ENCODE measurements at places on chromosomes 2 and 18. TPM values are rescaled to one million over a fixed set of nuclear protein-coding genes. Genes with fewer than 3 reads are reported as not detected.

GRCh38 chr2:44086629-44087028, 82.0 kb upstream of the PPM1B start:
- no peak for DNase-seq

GRCh38 chr2:224670203-224670602, 46.0 kb downstream of the CCDC195 start:
- no peak for DNase-seq

DNA sequence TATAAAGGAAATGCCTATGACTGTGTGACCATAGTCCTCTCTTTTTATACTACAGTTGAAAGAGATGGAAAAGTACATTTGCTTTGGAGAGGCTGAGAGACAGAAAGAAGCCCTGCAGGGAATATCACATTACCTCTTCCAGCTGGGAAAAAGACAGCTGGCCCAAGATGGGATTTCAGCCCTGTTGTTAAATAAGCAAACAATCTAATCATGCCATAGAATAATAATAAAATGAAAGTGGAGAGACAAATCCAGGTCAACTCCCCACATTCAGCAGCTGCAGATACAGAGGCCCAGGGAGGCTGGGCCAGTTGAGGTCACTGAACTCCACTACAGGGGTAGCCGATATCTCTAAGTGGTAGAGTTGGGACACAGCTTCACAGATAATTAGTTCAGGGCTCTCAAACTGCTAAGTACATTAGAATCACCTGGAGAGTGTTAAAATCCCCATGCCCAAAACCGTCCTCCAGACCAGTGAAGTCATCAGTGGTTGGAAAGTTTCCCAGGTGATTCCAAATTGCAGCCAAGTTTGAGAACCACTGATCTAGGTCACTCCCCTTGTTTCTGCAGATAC, 81.9 kb downstream of the MOGAT1 start:
- peak; percentile 87 for DNase-seq

DNA sequence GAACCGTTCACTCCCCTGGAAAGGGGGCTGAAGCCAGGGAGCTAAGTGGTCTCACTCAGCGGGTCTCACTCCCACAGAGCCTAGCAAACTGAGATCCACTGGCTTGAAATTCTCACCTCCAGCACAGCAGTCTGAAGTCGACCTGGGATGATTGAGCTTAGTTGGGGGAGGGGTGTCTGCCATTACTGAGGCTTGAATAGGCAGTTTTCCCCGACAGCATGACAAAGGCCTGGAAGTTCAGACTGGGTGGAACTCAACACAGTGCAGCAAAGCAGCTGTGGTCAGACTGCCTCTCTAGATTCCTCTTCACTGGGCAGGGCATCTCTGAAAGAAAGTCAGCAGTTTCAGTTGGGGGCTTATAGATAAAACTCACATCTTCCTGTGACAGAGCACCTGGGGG, 292.5 kb downstream of the NUP35 start:
- no peak for DNase-seq

GRCh38 chr2:46650556-46651001, 171.2 kb downstream of the TMEM247 start:
- peak; percentile 77 for DNase-seq

- peak; percentile 92 for DNase-seq
Measured at GRCh38 chr2:47056868-47057686, 98.0 kb downstream of the STPG4 start.

DNA sequence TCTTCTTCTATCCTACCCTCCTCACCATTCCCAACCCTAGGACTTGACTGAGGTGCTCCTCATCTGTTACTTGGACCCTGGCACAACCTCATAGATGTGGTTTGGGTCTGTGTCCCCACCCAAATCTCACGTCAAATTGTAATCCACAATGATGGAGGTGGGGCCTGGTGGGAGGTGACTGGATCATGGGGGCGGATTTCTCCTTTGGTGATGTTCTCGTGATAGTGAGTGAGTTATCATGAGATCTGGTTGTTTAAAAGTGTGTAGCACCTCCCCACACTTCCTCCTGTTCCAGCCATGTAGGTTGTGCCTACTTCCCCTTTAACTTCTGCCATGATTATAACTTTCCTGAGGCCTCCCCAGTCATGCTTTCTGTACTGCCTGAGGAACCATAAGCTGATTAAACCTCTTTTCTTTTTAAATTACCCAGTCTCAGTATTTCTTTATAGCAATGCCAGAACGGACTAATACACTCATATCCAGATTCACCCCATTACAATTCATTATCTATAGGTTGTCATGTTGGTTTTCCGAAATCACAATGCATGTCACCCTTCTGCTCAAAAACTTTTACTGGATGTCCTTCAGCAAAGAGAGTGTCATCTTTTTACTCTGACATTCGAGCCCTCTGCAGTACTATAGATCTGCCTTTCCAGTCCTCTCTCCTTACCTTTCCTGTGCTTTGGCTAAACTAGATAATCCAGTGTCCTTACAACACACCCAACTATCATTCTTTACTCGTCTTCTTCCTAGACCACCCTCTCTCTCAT, 45.7 kb downstream of the APOB start:
- DNase-seq: no peak

DNA sequence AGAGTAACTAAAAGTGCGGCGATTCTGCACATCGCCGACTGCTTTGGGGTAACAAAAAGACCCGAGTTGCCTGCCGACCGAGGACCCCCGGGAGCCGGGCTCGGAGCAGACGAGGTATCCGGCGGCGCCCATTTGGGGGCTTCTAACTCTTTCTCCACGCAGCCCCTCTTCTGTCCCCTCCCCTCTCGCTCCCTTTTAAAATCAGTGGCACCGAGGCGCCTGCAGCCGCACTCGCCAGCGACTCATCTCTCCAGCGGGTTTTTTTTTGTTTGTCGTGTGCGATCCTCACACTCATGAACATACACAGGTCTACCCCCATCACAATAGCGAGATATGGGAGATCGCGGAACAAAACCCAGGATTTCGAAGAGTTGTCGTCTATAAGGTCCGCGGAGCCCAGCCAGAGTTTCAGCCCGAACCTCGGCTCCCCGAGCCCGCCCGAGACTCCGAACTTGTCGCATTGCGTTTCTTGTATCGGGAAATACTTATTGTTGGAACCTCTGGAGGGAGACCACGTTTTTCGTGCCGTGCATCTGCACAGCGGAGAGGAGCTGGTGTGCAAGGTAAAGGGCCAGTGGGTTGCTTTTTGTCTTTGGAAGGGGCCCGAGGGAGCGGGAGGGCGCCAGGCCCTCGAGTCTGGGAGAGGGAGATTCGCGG, 1.4 kb downstream of the TRIB2 start:
- no peak for DNase-seq

DNA sequence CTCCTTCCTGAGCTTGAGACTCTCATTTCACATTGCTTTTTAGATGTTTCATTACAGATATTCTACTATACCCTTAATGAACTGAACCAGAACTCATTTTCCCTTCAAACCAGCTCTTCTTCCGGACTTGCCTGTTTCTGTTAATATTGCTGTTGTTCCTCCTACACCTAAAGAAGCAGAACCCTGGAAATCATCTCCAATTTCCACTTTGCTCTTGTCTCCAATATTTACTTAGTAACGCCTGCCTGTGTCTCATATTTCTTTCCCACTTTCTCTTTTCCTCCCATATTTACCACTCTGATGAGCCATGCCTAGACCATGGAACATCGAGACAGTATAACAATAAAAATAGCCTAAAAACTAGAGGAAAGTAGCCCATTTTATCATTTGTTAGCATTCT, 17.9 kb upstream of the GMCL1 start:
- DNase-seq: no peak

Gene UGT1A1
- total RNA-seq: not detected

All from osteoblast (primary cell).